ENCODE measurements at places on chromosomes 7 and 10.

- no peak for DNase-seq
Measured at GRCh38 chr10:110863956-110864355, 7.8 kb upstream of the PDCD4 start.

DNA sequence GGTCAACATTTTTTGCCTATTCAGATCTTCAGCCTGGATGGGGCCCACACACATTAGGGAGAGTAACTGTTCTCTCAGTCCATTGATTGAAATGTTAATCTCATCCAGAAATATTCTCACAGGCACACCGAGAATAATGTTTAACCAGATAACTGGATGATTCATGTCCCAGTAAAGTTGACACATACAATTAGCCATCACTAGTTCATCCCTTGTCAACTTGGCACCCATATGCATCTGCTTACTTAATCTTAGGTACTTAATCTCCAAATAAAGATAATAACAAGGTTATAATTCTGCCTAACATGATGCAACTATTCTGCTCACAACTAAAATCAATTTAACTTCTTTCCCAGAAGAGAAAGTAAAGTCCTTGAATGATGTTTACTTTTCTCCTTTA, 502.6 kb downstream of the ADRA2A start:
- no peak for DNase-seq

DNA sequence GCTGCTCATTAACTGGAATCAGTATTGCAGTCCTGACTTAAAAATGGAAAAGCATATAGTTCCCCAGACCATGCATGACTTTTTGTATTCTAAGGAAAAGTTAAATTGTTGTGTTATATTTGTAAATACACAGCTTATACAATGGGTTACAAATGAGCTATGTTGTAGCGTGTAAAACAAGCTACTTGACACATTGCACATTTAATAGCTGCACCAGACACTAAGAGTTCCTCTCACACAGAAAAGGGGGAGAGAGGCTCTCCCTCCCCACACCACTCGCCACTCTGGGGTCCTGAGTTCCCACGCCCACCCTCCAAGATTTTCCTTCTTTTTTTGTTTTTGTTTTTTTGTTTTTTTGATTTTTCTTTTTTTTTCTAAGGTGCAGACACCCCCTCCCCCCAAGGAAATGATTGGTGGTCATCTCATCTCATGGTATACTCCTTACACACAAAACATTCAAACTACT, 6.3 kb downstream of the KLF6 start:
- no peak for DNase-seq

- DNase-seq, result no peak
Measured at GRCh38 chr10:29117781-29118180, 171.1 kb upstream of the LYZL1 start.

- no peak for DNase-seq
Measured at GRCh38 chr7:116285252-116285651, 74.9 kb downstream of the TES start.

- DNase-seq, result no peak
Measured at GRCh38 chr7:70416347-70416985, 715.5 kb upstream of the GALNT17 start.

- no peak for DNase-seq
Measured at GRCh38 chr7:95828824-95829790, 56.8 kb downstream of the DYNC1I1 start.

- no peak for DNase-seq
Measured at GRCh38 chr10:103463499-103463898, 4.8 kb upstream of the CALHM1 start.

DNA sequence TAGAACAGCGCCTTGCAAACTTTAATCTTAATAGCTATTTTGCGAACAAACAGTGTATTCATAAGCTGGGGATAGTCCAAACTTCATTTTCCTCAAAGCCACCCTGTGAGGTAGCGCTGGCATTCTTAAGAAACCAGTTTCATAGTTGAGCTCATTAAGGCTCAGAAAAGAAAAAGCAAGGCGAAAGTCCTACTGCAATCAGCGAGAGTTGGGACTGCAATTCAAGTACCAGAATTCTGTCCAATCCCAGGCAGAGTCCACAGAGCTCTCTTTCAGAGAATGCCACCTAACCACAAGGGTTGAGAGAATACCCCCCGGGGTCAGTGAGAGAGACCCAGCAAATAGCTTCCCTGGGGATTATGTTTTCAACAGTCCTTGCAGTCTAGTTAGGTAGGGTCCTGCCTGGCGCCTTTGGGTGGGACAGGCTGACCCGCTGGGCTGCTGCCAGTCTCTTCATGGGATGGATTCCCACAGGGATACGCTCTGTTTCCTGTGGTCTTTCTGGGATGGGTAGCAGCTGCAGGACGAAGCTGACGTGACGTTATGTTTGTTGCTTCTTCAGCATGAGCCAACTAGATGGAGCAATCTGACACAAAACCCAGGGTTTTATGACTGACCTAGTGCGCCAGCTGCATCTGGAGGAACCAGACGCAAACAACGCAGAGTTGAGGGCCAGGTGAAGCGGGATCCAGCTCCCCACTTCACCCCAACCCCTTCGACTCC, 16.0 kb downstream of the BMPER start:
- no peak for DNase-seq

- no peak for DNase-seq
Measured at GRCh38 chr10:23610626-23611307, 171.9 kb downstream of the OTUD1 start.

GRCh38 chr7:77697535-77697831, 1.2 kb downstream of the RSBN1L start:
- DNase-seq, result no peak

DNA sequence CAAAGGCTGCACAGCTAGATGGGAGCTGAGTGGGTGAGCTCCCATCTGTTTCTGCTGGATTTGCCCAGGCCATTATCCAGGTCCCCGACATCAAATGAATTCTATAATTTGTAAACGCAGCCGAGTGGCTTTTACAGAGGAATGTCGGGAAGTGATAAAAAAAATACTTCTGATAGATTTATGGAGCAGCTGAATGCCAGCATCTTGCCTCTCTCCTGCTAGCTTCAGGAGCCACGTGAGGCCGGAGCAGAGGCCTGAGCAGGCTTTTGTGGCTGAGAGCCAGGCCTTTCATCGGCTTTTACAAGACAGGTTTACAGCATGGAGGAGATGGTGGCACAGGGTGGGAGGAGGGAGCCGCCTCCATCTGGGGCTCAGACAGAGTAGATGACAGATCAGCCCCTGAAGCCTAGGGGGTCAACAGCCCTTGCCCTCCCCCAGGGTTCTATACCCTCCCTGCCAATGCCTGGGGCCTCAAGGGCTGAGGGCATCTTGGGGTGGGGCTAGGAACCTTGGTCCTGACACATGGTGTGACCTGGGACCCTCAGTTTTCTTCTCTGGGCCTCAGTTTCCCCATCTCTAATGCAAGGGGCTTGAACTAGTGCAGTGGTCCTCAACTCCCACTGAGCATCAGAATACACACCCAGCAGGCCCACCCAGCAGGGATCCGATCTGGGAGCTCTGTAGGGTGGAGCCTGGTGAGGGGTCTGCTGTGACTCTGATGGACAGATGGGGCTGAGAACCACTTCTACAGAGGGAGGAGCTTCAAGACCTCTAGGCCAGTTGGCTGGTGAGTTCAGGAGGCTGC, 44.2 kb upstream of the PCBD1 start:
- peak; percentile 80 for DNase-seq

DNA sequence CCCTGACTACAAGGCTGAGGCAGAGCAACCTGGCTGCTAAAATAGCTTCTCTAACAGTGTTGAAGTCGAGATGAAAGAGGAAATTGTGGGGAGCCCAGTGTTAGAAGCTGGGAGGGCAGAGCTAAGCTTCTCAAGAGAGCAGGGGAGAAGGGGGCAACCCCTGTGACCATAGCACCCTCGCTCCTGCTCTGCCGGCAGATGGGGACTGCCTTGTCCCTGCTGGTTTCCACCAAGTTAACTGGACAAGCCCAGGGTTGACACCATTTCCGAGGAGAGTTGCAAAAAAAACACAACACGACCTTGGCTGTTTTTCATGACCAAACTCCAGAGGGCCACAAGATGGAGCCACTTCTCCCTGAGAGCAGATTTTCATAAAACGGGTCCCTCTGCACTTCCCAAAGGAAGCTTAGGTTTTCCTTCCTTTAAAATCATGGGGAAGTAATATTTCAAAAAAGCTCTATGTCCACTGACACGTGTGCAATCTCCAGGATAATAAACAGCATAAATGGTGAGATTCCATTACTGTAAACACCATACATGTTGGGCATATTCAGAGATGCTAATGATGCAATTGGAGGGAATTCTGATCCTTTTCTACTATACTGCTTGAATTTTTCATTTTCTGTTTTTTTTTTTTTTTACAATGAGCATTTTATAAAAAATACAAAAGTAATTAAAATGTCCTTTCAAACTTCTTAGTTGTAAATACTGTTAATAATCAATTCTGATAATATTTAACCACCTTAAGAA, 140.4 kb downstream of the PIP4K2A start:
- peak; percentile 4 for DNase-seq

- DNase-seq, result no peak
Measured at GRCh38 chr7:77606562-77606961, 69.5 kb downstream of the PTPN12 start.

DNA sequence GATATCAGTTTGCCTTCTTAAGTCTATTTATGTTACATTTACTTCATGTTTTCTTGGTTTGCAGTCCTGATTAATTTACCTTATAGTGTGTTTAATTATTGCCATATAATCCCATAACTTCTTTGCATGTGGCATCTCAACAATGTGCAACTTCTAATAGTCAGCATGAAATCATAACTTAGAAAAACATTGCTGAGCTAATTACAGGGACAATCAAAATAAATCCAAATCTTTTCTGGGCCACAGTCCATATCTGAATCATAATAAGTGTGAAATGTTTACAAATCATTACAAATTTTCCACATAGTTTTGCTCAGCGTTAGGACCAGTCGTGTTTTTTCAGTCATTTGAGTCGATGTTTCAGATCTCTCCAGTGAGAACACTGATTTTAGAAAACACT, 29.1 kb upstream of the CABCOCO1 start:
- no peak for DNase-seq

GRCh38 chr7:46059308-46060020, 138.4 kb upstream of the IGFBP3 start:
- DNase-seq, result no peak

DNA sequence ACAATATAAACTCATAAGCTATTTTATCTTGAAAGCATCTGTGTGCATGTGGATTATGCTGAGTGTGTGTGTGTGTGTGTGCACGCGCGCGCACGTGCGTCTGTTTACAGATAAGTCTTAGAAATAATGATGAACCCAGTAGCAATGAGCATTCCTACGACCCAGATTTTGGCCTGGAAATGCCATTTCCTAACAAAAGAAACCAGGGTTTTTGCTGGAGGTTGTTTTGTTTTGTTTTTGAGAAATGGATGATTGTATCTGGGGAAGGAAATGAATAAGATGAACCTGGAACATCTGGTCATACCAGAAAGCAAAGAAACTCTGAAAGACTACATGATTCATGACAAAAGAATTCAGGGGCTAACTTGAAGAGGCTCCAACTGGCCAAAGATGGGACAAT, 22.1 kb upstream of the LMOD2 start:
- DNase-seq, result peak; percentile 13

DNA sequence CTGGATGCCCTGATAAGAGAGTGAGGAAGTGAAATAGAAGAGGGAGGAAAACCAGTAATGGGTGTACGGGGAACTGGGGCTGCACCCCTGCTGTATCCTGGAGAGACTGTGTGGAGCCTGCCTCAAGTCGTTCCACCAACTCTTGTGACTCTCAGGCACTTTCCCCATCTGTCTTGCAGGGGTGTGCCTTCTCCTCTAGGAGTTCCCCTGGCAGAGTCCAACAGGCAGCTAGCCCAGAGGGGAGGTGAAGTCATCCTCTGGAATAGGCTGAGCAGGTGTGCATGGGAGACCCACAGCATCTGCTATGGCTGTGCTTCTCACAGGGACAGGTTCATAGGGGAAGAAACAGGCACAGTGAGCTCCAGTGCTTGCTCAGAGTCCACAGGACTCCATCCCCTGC, 46.8 kb downstream of the WIPF3 start:
- DNase-seq, result no peak

- no peak for DNase-seq
Measured at GRCh38 chr10:44307691-44308090, 77.2 kb downstream of the CXCL12 start.

GRCh38 chr10:92432596-92432995, 141.3 kb downstream of the IDE start:
- DNase-seq, result no peak

All from HTR-8/SVneo (cell line).